ENCODE measurements at places on chromosomes 4 and X.

DNA sequence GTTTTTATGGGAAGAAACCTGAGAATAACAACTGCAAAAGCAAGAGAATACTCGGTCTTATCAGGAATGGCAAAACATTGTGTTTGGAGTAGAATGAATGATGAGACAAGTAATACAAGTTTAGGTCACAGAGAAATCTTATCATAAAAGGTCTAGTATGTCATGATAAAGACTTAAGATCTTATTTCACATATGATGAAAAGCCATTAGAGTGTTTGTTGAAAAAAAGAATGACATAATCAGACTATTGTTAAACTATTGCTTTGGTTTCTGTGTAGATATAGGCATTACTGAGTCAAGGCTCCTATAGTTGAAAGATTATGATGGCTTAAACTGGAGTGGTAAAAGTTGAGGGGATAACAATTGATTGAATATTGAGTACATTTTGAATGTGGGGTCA, 603.6 kb downstream of the CCSER1 start:
- no peak for DNase-seq

DNA sequence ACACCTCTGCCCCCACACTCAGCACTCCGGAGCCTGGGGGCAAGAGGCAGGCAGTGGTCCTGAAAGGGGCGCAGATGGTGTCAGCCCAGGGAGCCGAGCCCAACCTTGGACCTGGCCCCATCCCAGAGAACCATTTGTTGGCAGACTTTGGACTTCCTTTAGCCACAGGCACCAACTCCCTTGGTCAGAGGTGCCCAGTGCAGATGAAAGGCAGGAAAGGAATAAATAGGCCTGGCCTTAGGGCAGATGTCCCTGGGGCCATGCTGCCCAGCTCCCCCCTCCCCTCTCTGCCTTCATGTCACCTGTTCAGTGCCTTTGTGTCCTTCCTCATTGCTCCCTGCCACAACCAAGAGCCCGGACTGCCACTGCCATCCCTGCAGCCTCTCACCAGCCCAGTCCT, 52.8 kb downstream of the SEL1L3 start:
- no peak for DNase-seq

DNA sequence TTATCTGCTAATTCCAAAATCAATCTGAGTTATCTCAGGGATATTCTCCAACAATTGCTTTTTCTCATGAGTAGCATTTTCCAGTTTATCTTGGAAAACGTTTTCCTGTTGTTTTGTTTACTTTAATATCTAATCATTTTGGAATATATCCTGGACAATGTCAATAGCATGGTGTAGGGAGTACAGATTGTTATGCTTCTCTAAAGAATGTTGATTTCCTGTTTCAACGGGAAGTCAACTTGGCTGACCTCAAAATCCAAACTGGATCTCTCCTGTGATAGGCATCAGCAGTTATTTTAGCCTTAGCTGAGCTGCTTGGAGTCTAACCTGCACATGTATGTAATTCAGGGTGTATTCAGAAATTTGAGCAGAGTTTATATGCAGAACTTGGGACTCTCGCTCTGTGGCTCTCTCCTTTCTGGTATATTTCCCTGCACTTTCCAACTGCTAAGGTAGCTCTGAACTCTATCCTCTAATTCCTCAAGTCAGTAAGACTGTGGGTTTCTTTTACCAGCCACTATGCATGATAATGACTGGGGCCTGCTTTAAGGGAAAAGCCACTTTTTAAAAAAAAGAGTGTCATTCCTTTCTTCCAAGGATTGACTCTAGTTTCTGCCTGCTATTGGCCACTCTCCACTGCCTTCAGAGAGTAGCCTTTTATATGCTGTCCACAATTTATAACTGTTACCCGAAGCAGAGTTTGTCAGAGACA, 7.7 kb downstream of the PRSS48 start:
- no peak for DNase-seq

- no peak for DNase-seq
Measured at GRCh38 chrX:29813174-29813573, 402.2 kb upstream of the MAGEB2 start.

- no peak for DNase-seq
Measured at GRCh38 chr4:7393601-7394575, 40.8 kb downstream of the PSAPL1 start.

DNA sequence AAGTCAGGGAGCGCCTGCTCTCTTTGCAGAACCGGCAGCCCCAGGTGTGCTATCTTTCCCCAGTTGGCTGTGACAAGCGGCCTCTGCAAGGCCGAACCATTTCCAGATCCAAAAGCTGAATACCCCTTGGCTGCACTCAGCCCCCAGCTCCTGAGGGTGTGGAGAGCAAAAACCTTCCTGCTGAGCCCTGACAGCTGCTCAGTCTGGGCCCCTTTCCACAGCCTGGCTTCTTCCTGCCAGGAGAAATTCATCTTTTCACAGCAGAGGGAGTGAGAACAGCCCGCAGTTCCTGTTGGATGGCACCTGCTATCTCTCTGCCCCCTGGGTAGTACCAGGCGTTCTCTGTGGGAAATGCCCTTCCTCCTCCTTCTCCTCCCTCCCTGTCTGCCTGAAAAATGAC, 78.4 kb downstream of the DRD5 start:
- no peak for DNase-seq

- DNase-seq: no peak
Measured at GRCh38 chrX:45537936-45538335, 337.3 kb upstream of the DIPK2B start.

- DNase-seq: peak; percentile 17
Measured at GRCh38 chr4:57424232-57424897, 314.2 kb upstream of the IGFBP7 start.

- no peak for DNase-seq
Measured at GRCh38 chr4:7803371-7803770, 136.3 kb downstream of the AFAP1 start.

- no peak for DNase-seq
Measured at GRCh38 chr4:162443510-162443909, 279.7 kb upstream of the FSTL5 start.

DNA sequence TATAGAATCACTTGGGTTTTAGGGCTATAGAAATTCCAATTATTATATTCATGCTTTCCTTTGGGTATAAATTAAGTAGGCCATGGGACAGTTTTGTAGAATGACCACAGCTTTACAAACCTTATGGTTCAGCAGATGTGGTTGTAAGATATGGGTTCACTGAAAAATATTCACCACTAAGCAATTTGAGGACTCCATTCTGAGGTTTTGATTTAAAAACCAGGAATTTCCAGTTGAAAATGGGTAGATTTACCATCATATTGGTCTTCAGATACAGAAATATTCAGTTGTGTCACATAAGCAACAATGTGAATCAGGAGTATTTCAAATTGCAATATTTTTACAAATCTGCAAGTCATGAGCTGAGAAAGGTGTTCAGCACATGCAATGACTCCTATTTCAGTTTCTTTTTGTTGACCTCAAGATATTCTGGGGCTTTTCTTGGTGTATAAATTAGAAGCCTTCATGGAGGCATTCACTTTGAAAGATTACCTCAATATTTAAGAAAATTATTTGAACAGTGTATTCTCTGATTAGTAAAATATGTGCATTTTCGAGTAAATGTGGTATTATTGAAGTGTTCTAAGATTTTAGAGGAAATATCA, 218.4 kb upstream of the HCCS start:
- DNase-seq: no peak

- DNase-seq: no peak
Measured at GRCh38 chr4:150854600-150854999, 160.5 kb downstream of the LRBA start.

DNA sequence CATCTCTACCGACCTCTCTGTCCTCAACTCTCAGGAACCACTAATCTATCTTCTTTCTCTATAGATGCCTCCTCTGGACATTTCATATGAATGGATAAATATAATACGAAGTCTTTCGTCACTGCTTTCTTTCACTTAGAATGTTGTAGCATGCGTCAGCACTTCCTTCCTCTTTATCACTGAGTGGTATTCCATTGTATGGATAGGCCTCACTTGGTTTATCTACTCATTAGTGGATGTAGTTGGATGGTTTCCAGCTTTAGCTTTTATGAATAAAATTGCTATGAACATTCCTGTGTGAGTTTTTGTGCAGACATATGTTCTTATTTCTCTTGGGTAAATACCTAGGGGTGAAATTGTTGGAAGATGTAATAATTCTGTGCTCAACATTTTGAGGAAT, 528.2 kb upstream of the FAT1 start:
- no peak for DNase-seq

GRCh38 chrX:129781134-129781672, 1.5 kb downstream of the SASH3 start:
- DNase-seq: no peak

GRCh38 chr4:159174645-159175084, 71.8 kb downstream of the RAPGEF2 start:
- no peak for DNase-seq

- DNase-seq: peak; percentile 22
Measured at GRCh38 chr4:7956270-7956808, 16.7 kb upstream of the AFAP1 start.

DNA sequence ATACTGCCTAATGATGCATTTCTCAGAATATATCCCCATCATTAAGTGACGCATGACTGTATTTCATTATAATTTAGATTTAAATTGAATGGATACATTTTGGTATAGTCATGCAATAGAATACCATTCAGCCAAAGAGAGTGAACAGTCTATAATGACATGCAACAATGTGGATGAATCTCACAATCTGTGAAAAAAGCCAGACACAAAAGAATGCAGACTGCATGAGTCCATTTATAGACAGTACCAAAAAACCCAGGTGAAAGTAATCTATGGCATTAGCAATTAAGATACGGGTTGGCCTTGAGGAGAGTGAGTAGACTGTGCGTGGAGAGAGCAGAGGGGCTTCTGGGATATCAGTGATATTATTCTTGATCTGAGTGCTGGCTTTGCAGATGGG, 239.7 kb upstream of the PGRMC2 start:
- no peak for DNase-seq

DNA sequence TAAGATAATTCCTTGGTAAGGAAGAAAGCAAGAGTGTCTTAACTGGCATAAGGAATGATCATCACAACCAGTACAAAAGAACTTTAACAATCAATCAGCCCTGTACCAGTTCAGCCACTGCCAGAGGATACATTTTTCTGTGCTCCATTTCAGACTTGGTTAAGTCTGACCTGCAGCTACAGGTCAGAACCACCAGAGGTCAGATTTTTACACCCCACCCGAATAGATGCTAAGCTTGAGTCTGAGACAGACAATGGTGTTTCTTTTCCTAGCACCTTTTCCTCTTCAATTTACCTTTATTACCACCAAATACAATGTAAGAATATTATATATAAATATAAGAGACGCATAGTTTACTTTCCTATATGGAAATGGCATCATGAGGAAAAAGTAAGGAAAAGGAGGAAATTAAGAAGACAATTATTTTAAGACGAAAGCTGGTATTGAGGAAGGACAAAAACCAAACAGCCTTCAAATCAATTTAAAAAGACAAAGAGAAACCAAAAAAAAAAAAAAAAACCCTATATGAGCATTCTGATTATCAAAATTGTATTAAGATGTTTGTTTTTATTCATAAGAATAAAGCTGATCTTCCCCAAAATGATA, 215.3 kb upstream of the TTC29 start:
- DNase-seq: peak; percentile 11

- DNase-seq: no peak
Measured at GRCh38 chr4:173365359-173365996, 5.3 kb upstream of the SAP30 start.

- no peak for DNase-seq
Measured at GRCh38 chrX:11188664-11189063, 77.5 kb downstream of the HCCS start.

DNA sequence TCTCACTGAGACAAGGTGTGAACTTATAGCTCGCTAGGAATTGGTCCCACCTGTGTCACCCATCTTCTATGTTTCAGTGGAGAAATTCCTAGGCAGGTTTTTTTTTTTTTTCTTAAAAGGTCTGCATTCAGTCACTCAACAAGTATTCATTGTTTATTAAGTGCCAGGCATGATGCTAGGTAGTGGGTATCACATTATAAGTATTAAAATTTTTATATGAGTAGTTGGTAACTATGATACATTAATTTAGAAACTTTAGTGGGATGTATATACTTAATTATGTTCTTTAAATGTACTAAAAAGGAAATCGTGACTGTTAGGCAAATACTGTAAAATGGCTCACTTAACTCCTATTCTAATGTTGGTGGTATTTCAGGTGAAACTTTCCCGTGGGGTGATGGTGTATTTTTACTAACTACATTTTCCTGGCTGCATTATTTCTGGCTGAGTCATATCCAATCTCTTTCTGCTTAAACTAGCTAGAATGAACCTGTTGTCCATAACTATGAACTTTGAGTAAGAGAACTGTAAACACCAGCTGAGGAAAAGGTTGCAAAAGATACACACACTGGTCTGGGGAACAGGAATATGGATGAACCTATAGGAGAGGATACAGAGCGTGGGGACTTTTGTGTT, 49.3 kb upstream of the MED14 start:
- no peak for DNase-seq

GRCh38 chr4:38672074-38672396, 8.0 kb downstream of the KLF3 start:
- no peak for DNase-seq

DNA sequence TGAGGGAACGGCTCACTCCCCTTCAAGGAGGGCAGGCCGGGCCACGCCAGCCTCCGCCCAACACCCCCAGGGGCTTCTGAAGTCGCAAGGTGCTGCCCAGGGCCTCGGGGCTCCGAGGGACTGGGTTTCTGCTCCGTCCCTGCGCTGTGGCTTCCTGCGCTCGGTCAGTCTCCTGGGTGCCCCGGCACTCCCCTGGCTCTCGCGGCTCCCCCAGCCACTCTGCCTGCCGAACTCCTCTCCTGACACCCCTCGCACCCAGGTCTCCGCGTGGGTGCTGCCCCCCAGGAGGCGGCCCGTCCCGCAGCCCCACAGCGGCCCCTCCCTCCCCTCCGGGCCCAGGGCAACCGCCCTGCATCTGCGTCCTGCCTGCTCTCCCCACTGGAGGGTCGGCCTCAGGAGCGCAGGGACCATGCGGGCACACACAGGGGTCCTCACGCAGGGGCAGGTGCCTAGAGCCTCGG, 151.9 kb downstream of the AFAP1 start:
- DNase-seq: no peak

DNA sequence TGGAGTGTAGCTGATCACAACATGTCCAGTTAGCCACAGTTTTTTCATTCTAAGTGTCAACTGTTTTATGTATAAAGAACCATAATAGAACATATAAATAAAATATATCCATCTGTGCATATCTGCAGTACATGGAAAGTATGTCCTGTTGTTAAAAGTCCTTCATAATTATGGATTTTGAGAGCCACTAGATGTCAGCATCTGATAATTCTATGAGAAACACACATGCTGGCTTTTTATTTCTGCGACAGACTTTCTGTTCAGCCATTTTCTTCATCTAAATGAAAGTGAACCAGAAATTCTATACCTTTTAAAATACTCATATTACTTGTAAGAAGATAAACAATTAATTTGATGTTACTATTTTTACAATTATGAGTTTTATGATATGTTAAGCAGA, 251.5 kb downstream of the GPM6A start:
- no peak for DNase-seq

GRCh38 chr4:87565746-87566145, 36.6 kb upstream of the SPARCL1 start:
- DNase-seq: no peak

DNA sequence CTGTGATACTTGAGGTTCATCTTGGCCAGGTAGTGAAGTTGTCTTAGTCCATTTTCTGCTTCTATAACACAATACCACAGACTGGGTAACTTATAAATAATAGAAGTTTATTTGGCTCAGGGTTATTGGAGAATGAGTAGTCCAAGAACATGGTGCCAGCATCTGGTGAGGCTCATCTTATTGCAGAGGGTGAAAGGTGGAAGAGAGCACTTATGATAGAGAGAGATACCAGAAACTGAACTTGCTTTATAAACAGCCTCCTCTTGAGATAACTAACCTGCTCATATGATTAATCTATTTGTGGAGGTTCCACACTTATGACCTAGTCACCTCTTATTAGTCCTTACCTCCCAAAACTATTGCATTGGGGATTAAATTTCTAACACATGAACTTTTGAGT, 1.6 kb downstream of the C4orf51 start:
- DNase-seq: no peak

Data from hippocampal formation (tissue), 2 donors.